ENCODE measurements at places on chromosomes 1 and 21.

- no peak for DNase-seq
Measured at GRCh38 chr1:67732750-67733151, 47.8 kb downstream of the GADD45A start.

- no peak for DNase-seq
Measured at GRCh38 chr1:116870300-116870699, 39.4 kb upstream of the PTGFRN start.

DNA sequence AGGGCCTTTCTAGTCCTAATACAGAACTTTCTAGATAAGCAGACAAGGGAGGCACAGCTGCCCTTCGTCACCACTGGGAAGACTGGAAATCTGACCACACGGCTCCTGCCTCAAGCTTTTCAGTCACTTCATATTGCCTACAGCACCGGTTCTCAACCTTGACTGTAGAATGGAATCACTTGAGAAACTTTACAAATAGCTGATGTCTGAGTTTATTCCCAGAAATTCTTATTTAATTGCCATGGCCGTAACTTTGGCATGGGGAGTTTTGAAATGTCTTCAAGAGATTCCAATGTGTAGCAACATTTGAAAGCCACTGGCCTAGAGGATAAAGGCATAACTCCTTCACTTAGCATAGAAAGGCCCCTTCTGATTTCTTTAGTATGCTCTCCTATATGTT, 42.4 kb upstream of the STMN1 start:
- no peak for DNase-seq

- DNase-seq, result no peak
Measured at GRCh38 chr1:98323906-98324358, 337.6 kb upstream of the SNX7 start.

- DNase-seq, result no peak
Measured at GRCh38 chr1:203117611-203118575, 9.6 kb upstream of the ADORA1 start.

- DNase-seq, result no peak
Measured at GRCh38 chr1:46002551-46003150, 129.8 kb downstream of the PIK3R3 start.

- no peak for DNase-seq
Measured at GRCh38 chr1:110360431-110360830, 21.3 kb downstream of the RBM15 start.

DNA sequence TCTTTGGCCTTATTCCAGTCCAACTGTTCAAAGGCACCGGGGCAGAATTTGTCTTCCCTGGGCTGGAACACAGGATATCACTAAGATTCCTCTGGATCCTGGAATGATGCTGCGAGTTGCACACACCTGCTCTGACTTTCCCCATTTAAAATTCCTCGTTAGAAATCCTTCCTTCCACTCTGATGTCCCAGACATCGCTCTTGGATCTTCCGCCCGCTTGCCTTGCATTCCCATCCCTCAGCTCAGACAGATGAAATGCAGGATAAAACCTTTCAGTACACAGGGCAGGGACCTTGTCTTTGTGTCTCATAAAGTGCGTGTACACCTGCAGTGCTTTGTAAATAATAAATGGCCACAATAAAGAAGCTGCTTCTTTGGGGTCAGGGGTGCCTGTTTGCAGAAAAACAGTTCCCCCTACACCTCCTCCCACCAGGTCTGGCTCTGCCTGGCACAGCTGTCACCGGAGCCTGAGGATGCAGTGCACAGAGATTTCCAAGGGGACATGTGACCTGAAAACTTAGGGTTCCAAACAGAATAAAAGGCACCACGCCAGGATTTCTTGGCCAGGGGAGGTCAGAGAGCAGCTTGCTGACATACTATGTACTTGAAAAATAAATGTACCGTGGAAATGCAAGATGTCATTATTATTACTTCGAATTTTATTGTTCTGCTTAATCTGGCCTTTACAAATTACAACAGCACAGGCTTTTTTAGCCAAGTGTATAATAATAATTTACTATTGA, 62.9 kb upstream of the SYT6 start:
- no peak for DNase-seq

GRCh38 chr1:109392788-109393616, 4.7 kb downstream of the SORT1 start:
- no peak for DNase-seq

GRCh38 chr1:205813755-205814058, 709 bp upstream of the SLC41A1 start:
- no peak for DNase-seq

DNA sequence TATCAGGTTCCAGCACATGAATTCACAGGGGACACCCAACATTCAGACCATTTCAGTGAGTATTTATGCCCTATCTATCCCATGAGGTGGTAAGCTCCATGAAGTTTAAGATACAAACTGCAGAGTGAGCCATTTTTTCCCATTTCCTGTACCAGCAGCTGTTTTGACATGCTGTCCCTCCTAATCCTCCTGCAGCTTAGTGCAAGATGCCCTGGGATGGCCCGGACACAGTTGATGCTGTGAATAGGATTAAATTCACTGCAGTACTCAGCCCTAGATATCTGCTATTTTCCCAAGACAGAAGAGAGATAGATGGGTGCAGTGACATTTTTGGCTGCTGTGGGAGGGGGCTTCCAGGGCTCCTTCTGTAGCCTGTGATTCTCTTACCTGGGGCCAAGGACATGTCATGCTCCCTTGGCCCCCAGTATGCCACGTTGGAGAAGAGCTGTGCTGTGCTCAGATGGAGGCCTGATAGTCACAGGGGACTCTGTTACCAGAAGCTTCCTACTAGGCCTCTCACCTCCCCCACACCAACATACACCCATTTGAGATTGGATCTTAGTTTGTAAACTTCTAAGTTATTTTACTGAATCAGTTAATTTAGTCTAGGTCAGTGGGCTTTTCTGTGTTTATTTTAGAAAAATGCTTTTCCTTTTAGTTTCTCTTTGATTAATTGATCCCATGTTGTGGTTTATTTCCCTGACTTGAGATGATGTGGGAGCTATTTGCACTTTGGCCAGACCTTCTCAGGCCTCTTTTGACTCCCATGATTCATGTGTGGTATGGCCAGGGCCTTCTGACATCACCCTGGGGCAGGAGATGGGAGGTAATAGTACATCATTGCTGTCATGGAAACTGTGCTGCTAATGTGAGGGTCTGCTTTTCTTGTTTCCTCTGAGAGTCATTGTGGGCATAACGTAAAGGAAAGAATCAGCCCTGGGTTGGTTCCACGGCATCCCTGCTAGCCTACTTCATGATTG, 92.6 kb downstream of the ST3GAL3 start:
- DNase-seq, result no peak

DNA sequence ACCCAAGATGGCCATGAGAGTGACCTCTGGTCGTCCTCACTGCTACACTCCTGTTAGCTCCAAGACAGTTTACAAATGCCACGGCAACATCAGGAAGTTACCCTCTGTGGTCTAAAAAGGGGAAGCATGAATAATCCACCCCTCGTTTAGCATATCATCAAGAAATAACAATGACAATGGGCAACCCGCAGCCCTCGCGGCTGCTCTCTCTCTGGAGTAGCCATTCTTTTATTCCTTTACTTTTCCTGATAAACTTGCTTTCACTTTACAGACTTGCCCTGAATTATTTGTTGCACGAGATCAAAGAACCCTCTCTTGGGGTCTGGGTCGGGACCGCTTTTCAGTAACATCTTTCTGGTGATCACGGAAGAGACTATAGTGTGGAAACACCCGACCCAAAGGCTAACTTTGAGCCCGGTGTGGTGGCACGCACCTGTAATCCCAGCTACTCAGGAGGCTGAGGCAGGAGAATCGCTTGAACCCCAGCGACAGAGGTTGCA, 19.8 kb upstream of the COX20 start:
- DNase-seq, result no peak

DNA sequence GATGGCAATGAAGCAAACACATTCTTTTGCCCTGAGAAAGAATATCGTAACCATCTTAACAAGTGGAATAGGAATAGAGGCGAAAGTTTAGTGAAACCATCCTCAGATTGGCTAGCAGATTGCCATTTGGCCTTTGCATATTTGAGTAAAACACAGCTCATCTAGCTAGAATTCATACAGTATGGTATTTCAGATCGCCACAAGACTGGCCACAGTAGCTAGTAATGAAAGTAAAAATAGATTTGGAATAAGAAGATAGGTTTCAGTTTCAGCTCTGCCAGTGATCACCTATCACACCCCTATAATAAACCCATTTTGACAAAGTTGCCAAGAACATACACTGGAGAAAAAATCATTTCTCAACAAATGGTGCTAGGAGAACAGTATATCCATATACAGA, 294.9 kb downstream of the LRRIQ3 start:
- DNase-seq, result no peak

DNA sequence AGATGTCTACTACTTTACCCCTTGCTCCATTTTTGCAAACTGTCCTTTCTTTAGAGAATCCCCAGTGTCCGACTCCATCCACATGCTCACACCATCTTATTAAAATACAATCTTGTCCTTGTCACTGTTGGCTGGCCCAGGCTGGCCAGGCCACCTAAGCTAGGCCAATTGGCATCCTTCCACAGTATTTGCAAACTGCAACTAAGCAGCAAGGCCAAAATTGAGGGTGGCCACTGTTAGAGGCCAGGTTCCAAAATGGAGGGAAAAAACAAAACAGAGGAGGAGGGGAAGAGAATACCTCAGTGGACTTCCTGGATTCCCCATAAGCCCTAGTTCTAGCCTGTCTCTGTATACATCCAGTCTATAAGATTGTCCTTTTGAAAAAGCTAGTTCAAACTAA, 4.3 kb downstream of the FAM89A start:
- DNase-seq, result no peak

GRCh38 chr1:206556750-206557635, 49.7 kb downstream of the RASSF5 start:
- DNase-seq, result peak; percentile 63

- no peak for DNase-seq
Measured at GRCh38 chr21:20649231-20649630, 349.0 kb upstream of the NCAM2 start.

DNA sequence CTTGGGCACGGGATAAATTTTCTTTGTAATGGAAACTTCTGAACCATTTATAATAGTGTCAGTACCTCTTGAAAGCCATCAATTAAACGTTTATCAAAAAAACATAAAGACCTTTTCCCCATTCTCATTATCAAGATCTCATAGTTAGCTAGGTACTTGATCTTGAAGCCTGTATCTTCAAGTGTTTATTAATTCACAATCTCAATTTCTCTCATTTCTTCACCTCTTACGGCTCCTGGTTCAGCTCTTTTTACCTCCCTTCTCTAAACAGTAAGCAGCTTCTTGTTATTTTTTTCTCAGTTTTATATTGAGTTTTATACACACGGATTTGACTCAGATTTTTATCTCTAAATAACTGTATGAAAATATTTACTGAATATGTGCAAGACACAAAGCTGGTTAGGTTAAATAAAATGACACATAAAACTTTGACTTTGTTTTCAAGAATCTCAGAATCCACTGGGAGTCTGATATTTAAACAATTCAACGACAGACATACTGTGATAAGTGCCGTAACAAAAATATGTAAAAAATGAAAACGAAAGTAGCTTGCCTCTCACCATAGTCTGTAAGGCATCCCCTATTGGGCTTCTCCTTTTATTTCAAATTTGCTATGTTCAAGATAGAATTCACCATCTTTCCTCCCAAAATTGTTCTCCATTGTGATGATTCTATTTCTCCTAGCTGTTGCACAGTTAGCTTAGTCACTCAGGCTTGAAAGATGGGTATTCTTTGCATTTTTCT, 411.6 kb upstream of the ZRANB2 start:
- DNase-seq, result no peak

- DNase-seq, result no peak
Measured at GRCh38 chr1:58584082-58584895, 7.2 kb upstream of the TACSTD2 start.

GRCh38 chr21:35170244-35170643, 121.1 kb upstream of the RUNX1 start:
- no peak for DNase-seq

DNA sequence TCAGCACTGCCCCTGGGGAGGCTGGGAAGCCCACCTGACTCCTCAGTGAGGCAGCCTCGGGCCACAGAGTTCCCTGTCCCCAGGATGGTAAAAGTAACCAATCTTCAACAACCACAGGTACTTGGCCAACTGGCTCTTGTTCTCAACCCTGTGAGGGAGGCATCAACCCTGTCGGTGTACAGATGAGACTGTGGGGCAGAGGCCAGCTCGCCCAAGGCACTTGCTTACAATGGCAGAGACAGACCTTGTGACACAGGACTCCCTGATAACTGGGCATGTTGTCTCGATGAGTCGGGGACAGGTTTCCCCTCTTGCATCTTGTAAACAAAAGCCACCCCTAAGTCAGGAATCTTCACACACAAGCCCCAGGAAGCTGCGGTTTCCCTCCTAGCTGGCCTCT, 8.0 kb downstream of the SLC30A2 start:
- no peak for DNase-seq

GRCh38 chr1:11299225-11299574, 26.2 kb downstream of the UBIAD1 start:
- DNase-seq, result no peak

DNA sequence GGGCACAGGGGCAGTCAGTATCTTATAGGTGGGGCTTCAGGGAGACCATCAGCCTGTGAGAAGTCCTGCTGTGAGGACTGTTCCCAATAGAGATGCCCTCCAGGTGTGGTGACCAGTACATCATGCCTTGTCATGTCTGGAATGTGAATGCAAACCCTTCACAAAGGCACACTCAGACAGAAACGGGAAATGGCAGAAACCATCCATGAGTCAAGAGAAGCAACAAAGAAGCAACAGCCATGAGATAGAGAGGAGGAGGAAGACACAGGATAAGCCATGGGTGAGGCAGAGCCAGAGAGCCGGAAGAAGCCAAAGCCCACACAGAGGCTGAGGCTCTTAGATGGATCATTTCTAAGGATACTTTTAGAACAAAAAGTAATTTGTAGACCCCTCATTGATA, 20.1 kb upstream of the ZP4 start:
- DNase-seq, result no peak

DNA sequence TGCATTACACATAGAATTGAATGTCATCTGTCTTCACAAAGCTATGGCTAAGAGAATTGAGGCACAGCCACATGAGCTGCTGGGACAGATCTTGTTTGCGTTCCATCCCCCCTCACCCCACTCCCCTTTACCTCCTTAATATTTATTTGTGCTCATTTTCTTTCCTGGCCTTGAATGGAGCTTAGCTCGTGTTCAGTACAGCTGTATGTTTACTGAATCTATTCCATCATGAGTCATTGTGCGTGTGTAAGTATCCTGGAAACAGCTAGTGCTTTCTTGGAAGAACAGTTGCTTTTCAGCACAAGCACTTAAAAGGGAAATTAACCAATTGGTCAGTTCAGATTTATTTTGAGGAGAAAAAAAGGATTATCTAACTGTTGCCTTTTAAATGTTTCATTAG, 14.7 kb downstream of the PROX1 start:
- DNase-seq, result no peak

- no peak for DNase-seq
Measured at GRCh38 chr21:45129189-45129923, 55.0 kb downstream of the ADARB1 start.

GRCh38 chr1:157580179-157580827, 17.6 kb downstream of the FCRL4 start:
- DNase-seq, result no peak

All from stimulated activated CD4-positive, alpha-beta T cell treated with anti-CD3 and anti-CD28 coated beads, TNF-alpha, amount 100 ng/mL, for 24 hours (primary cell).